ENCODE measurements at places on chromosomes 1 and 21. TPM values are rescaled to one million over a fixed set of nuclear protein-coding genes. Genes with fewer than 3 reads are reported as not detected.

IL12RB2 gene
- not detected for total RNA-seq

VWA5B1 gene
- not detected for total RNA-seq

RASAL2 gene
- total RNA-seq = 19.1 TPM

HES3 gene
- total RNA-seq = not detected

LCE1B gene
- not detected for total RNA-seq

DNASE2B gene
- total RNA-seq = not detected

DCDC2B gene
- not detected for total RNA-seq

C1QTNF12 gene
- 1.4 TPM for total RNA-seq

REN gene
- not detected for total RNA-seq

LIPI gene
- total RNA-seq = not detected
